GM20000 (cell line): ENCODE measurements at places on chromosomes 1 and 21.

- DNase-seq: no peak
Measured at GRCh38 chr1:108826081-108826635, 30.7 kb downstream of the AKNAD1 start.

DNA sequence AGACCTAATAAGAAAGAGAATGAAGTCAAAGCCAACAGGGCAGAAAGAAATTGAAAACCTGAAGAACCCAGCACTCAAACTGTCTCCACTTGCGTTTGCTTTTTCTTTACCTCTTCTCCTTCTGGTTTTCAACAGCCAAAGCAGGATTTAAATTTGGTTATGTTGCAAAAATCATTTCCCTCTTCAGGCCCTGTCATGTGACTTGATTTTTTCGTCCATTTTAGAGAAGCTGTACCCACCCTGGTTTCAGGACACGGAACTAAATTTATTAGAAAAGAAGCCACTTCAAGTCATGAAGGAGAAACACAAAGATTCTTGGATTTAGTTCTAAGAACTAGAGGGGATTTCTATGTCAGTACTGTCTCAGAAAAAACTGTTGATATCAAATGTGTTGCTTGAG lies 1.0 kb upstream of the SYNJ1 start:
- DNase-seq: no peak

- DNase-seq: no peak
Measured at GRCh38 chr1:147214842-147215539, 10.1 kb downstream of the FMO5 start.

- no peak for DNase-seq
Measured at GRCh38 chr1:70043804-70044203, 161.6 kb downstream of the LRRC40 start.

DNA sequence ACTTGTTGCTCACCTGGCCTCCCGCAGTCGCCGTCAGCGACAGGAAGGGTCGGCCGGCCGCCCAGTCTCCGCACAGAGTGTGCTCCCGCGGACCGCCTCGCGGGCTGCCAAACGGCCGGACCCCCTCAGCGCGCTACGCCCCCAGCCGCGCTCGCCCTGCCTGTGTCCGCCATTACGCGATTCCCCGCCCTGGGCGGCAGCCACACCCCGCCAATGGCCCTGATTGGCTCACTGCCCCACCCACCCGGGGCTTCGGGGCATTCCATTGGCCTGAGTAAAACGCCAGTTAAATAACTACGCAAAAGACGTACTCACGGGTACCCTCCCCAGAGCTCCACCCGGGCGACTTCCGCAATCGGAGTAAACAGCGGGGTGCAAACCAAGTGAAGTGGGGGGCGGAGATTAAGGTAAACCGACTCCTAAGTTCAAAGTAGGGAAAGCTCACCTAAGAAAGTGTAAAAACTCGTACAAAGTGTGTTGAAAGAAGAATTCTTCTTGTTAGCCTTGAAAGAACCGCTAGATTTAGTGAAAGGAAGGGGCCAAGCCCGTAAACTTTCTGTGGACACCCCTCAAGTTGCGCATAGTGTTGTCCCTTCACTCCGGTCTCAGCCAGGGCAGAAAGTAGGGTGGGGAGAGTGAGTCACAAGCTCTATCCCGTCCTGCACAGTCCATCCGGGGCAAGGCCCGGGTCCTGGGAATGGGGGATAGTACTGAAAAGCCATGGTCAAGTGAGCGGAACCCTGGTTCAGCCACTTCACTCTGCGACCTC lies at the start of gene WASF2:
Gene WASF2, minus strand, starts transcription at position 195 of the 769 bp plus-strand sequence. CDS start 61,277 bp downstream, outside the sequence.
- peak; percentile 93 for DNase-seq

- DNase-seq: no peak
Measured at GRCh38 chr1:216700779-216701178, 22.4 kb downstream of the ESRRG start.

DNA sequence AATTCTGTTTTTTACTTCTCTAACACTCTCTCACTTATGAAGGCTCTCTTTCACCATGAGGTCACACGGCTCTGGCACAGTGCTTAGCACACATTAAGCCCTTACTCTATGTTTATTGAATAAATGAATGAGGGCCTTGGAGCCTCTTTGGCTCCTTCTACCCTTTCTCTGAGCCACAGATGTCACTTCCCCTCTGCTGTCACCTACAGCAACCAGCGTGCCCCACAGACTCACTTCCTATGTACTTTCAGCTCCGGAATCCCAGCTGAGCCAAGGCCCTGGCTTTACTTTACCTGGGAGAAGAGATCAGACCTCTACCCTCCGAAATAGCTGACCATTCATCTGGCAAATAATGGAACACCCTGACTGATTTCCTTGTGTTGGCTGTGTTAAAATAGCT lies 53.7 kb upstream of the HMCN1 start:
- no peak for DNase-seq

GRCh38 chr1:12745126-12745991 lies 641 bp upstream of the CFAP107 start:
- DNase-seq: no peak

DNA sequence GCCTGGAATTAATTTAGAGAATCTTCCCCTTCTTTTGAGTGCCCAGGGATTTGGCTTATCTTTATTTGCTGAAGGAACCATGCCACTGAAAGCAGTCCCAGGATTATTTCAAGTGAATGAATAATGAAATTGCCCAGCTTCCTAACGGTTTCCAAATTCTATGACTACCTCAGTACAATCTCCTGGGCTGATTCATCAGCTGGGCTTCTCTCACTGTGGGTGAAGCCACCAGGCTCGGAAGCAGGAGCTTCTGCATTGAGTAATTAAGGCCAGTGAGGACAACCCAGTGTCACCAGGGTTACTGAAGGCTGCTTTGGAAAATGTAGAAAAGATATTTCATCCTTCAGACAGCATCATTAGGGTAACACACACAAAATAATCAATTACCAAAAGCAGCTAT lies 169.8 kb downstream of the DAB1 start:
- DNase-seq: no peak

DNA sequence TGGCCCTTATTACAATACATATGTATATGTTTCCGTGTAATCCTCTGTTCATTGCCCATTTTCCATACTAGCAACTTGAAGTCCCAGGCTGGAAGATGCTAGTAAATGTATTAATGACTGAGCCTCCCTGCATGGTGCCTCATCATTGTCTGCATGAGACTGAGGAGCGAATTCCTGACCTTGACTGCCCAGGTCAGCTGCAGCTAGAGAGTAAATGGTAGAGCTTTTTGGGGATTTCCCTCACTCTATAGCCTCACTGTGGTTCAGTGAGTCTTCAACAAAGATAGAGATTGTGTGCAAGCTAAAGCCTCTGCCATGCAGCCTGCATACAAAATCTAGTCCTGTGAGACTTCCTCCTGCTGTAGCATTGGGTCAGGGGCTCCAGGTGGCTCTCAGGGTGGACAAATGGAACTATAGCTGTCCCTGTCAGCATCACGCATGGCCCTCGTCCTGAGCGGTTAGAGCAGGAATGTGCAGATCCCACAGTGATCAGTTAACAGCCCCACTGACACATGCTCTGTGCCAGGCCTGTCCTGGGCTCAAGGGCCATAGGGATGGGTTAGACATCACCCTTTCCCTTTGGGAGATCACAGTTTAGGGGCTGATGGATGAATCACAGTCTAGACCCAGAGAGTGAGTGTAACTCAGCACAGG lies 741.7 kb downstream of the MATN1 start:
- no peak for DNase-seq

DNA sequence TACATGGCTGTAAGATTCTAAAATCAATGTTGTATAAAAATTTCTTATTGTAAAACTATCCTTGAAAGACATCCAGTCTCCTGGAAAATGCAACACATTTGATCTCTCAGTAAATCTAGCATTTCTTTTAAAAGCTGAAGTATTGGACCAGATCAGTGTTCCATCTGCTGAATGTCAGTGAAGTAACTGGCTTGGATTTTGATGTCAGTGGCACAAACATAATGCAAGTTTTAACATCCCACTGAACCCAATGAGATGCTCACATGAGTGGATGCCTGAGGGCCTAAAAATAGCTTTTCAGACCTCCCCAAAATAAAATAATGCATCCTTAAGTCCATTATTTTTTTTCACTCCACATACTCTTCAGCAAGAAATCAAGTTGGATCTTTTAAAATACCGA lies 1432.2 kb downstream of the MRPL39 start:
- no peak for DNase-seq

DNA sequence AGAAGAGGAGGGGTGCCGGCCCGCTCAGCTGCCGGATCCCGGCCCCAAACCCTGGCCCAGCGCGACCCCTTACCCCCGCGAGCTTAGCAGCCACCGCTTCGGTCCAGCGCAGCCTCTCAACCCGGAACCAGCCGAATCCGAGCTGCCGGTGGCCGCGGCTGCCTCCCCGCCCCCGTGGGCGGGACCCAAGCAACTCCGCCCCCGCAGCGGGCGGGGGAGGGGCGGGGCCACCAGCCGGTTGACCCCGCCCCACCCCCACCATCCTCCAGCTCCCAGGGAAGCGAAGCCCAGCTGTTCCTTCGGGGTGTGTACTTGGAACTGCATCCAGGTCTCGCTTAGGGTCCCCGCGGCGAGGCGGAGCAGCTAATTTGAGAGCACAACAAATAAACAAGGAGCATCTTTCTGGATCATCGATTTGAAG lies at the start of gene TRIM62:
Gene TRIM62, minus strand, starts transcription at position 123 of the 421 bp plus-strand sequence. CDS start 611 bp downstream, outside the sequence.
- DNase-seq: peak; percentile 96

GRCh38 chr1:7579016-7579415 lies 192.1 kb upstream of the VAMP3 start:
- DNase-seq: no peak

DNA sequence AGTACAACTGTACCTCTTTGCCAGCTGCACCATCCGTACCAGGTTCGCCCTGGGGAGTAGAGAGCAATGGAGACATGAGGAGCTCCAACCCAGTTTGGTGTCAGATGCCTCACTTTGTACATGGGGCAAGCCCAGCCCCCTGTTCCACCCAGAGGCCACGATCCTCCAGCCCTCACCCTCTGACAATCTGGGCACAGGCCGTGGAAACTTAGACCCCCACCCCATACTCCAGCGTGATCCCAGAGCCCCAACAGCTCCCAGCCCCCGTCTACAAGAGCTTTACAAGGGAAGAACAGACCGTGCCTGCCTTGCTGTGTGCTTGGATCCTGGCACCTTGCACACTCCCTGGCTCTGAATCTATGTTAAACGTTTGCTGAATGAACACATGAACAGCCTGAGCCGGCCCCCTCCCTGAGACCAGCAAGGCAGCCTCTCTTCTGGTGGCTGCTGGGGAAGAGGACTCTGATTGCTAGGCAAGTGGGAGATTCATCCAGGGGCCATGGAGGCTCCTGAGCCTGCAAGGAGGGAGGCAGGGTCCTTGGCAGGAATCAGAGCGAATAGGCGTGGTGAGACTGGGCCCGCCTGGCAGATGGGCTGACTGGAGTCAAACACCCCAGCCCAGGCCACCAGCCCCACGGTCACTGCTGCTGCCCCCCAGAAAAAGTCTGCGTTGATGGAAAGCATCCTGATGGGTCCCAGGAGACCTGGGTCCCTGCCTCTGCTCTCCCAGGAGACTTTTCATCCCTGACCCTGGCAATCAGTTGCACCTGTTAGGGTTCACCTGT lies 12.5 kb upstream of the PEF1 start:
- no peak for DNase-seq

DNA sequence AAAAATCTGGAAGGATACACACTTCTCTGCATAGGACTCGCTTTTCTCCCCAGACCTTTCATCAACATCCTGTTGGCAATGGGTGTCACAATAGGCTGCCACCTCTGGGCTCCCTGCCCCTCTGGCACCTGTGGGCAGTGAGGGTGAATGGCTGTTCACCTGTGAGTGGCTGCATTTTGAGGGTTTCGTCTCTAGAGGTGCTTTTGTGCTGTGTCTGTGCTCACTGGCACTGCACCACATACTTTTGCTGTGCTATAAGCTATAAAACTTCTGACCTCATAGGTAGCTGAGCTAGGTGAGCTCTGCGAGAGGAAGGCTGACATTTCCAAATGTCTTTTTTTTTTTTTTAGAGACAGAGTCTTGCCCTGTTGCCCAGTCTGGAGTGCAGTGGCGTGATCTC lies 35.9 kb downstream of the SLC30A1 start:
- no peak for DNase-seq

GRCh38 chr1:34265396-34265795 lies 88.7 kb downstream of the C1orf94 start:
- DNase-seq: no peak

DNA sequence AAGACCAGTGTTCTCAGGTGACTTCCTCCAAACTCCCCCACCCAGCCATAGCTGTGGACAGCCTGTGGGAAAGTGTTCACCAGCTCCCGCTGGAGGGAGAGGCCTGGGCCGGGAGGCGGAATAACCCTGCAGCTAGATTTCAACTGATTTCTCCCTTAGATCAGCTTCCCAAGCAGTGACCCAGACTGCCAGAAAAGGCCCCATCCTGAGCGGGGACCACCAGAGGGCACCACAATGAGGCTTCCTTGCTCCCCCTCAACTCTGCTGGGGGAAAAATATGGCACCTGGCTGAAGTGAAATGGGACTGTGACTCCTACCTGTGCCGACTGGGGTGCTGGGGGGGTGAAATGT lies 50.8 kb downstream of the RHBG start:
- DNase-seq: peak; percentile 75

DNA sequence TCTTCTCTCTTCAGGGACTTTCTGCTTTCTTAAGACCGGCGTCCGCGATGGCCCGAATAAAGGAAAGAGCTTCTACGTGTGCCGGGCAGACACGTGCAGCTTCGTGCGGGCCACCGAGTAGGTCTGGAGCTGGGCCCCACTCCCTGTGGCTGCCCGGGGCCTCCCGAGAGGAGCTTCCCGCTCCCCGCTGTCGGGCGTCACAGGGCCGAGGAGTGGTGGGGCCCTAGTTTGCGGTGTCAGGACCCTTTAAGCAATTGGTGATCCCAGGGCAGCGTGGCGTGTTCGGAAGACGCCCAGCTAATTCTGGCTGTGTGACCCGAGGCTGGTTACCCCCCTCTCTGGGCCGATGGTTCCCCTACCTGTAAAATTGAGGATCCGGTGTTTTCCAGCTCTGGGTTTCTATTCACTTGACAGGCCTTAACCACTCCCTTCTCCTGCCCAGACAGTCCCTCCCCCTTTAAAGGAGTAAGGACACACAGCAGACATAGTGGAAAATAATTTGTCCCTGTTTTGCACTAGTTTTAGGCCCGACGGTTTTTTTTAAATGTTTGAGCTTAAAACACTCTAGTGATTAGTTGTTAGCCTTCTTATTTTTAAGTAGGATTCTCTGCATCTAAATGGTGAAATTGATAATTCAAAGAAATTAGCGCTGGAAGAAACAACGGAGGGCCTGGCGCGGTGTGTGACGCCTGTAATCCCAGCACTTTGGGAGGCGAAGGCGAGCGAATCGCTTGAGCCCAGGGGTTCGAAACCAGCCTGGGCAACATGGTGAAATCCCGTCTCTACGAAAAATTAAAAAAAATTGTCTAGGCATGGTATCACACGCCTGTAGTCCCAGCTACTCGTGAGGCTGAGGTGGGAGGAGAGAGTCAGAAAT lies 553 bp downstream of the TTF2 start:
- peak; percentile 40 for DNase-seq
